ENCODE measurements at places on chromosomes 6 and 20.
A peak's percentile ranks its signal among the peaks of the same experiment; 100 is the strongest.

GRCh38 chr6:87824958-87825491 lies 123.0 kb upstream of the AKIRIN2 start:
- no peak overlapping the region for H3K4me3 ChIP-seq
- H3K36me3 ChIP-seq = no peaks in the 10 kb centered on the region
- H3K27ac ChIP-seq = no peak overlapping the region
- peaks cover under 1% of the 10 kb centered on the region for H3K27me3 ChIP-seq
- DNase-seq = no peak
- no peaks in the 10 kb centered on the region for H3K4me1 ChIP-seq

GRCh38 chr6:127489248-127489647 lies 29.9 kb downstream of the MTCL3 start:
- no peak for DNase-seq
- peak overlapping the region; percentile 33 for H3K27ac ChIP-seq
- H3K27me3 ChIP-seq = no peaks in the 10 kb centered on the region
- H3K4me3 ChIP-seq = peak overlapping the region; percentile 18

DNA sequence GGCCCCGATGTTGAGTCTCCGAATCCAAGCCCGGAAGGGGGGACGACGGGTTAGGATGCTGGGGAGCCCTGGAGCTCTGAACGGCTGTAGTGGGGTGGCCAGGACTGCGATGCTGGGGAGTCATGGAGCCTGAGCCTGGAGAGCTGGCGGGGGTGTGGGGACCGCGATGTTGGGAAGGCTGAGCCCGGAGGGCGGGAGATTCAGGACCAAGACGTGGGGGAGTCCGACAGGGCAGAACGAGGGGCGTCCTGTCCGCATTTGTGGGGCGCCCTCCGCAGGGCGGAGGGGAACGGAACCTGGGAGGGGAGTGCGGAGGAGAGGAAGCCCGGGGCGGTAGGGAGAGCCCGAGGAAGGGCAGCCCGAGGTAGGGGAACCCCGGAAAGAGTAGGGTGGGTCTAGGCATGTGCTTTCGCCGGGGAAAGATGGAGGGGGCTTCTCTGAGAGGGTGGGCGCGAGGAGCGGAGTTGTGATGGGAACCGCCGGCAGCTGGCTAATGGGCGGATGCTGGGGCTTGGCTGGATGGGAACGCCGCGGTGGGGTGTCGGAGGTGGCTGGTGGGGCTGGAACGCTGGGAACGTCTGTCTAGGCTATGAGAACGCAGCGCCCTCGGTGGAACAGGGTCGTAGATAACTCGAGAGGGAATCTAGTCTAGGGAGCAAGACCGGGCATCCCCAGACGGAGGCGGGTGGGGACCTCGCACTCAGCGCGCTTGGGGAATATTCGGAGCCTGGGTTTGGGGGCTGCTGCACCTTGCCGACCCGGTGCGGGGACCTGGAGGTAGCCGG lies 684 bp downstream of the PAQR8 start:
- peak overlapping the region; percentile 86 for H3K27ac ChIP-seq
- H3K27me3 ChIP-seq = no peaks in the 10 kb centered on the region
- peaks cover 37% of the 10 kb centered on the region for H3K4me1 ChIP-seq
- peaks cover 27% of the 10 kb centered on the region for H3K36me3 ChIP-seq
- peak overlapping the region; percentile 95 for H3K4me3 ChIP-seq

GRCh38 chr6:158038291-158039177 lies 56.9 kb downstream of the SYNJ2 start:
- H3K4me3 ChIP-seq = no peak overlapping the region
- no peaks in the 10 kb centered on the region for H3K27me3 ChIP-seq
- H3K4me1 ChIP-seq = peaks cover 23% of the 10 kb centered on the region
- DNase-seq = no peak
- H3K36me3 ChIP-seq = peaks cover 37% of the 10 kb centered on the region
- H3K27ac ChIP-seq = no peak overlapping the region

DNA sequence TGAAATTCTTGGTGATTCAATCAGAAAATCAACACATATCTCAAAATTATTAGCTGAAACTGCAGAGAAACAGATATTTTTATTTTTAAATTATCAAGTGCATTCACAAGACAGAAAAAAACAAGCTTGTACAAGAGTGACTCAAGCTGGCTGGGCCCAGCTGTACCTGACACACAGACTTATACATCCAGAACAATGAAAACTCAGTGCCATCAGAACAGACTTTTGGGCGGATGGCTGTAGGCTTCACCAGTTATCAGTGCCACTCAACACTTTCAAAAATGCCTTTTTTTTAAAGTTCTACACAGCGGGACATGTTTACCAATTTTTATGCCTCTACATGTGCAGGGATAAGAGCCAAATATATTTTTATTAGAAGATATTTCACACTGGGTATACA lies 102.8 kb downstream of the MYB start:
- peaks cover 15% of the 10 kb centered on the region for H3K36me3 ChIP-seq
- H3K27me3 ChIP-seq = no peaks in the 10 kb centered on the region
- H3K4me3 ChIP-seq = no peak overlapping the region
- no peak for DNase-seq
- no peak overlapping the region for H3K27ac ChIP-seq

GRCh38 chr20:17500826-17501225 lies 30.4 kb downstream of the BFSP1 start:
- H3K4me1 ChIP-seq = peaks cover 22% of the 10 kb centered on the region
- peaks cover 15% of the 10 kb centered on the region for H3K27me3 ChIP-seq
- no peak overlapping the region for H3K27ac ChIP-seq
- no peak for DNase-seq
- H3K4me3 ChIP-seq = no peak overlapping the region

GRCh38 chr6:81636930-81637568 lies 115.4 kb downstream of the TENT5A start:
- no peak overlapping the region for H3K4me3 ChIP-seq
- H3K27ac ChIP-seq = no peak overlapping the region
- no peak for DNase-seq
- no peaks in the 10 kb centered on the region for H3K4me1 ChIP-seq

GRCh38 chr6:121686611-121687023 lies 251.2 kb downstream of the GJA1 start:
- H3K27ac ChIP-seq = no peak overlapping the region
- H3K36me3 ChIP-seq = peaks cover 1% of the 10 kb centered on the region
- no peak overlapping the region for H3K4me3 ChIP-seq

- no peak overlapping the region for H3K27ac ChIP-seq
- DNase-seq = no peak
- no peaks in the 10 kb centered on the region for H3K4me1 ChIP-seq
- H3K36me3 ChIP-seq = no peaks in the 10 kb centered on the region
Measured at GRCh38 chr6:71588490-71588889, 297.9 kb upstream of the RIMS1 start.

All from activated naive CD8-positive, alpha-beta T cell treated with anti-CD3 and anti-CD28 coated beads, Interleukin-2, amount 10 ng/mL, durations not matched to agents 7 days and 5 days (primary cell).